ENCODE measurements at places on chromosomes 2 and 18. TPM values are rescaled to one million over a fixed set of nuclear protein-coding genes. Genes with fewer than 3 reads are reported as not detected.

The DRC1 gene
- 2.1 TPM for total RNA-seq

The LHCGR gene
- 4.2 TPM for total RNA-seq

The CGREF1 gene
- total RNA-seq: 2.1 TPM

The AGAP1 gene
- total RNA-seq: 18.3 TPM

The GRHL1 gene
- under 0.01 TPM for total RNA-seq

All from skeletal muscle tissue (tissue), 5 donors.